A549 (cell line): ENCODE measurements at places on chromosomes 3 and 15. TPM values are rescaled to one million over a fixed set of nuclear protein-coding genes. Genes with fewer than 3 reads are reported as not detected.
A peak's percentile ranks its signal among the peaks of the same experiment; 100 is the strongest.

DNA sequence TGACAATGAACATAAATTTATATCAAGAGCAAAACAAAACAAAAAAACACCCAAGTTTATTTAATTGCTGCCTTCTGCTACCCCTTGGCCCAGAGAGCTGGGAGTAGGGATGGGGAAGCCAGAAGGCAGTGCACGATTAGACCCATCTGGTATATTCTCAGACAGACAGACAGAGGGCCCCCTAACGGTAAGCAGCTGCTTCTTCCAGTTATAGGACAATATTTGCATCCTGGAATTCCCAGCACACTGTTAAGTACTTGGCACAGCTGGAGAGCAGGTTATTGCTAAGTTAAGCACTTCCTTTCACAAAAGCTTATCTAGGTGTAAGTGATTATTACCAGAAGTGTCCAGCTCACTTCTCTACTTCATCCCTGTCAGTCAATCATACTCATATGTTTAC lies 39.3 kb downstream of the C2CD4B start:
- no peak for DNase-seq

- DNase-seq = no peak
Observed at GRCh38 chr3:39408493-39409372, 2.2 kb downstream of the RPSA start.

GRCh38 chr3:52456169-52456799 lies 880 bp downstream of the NISCH start:
- no peak for DNase-seq

- DNase-seq = no peak
Observed at GRCh38 chr3:162647321-162647720, 1150.7 kb downstream of the OTOL1 start.

DNA sequence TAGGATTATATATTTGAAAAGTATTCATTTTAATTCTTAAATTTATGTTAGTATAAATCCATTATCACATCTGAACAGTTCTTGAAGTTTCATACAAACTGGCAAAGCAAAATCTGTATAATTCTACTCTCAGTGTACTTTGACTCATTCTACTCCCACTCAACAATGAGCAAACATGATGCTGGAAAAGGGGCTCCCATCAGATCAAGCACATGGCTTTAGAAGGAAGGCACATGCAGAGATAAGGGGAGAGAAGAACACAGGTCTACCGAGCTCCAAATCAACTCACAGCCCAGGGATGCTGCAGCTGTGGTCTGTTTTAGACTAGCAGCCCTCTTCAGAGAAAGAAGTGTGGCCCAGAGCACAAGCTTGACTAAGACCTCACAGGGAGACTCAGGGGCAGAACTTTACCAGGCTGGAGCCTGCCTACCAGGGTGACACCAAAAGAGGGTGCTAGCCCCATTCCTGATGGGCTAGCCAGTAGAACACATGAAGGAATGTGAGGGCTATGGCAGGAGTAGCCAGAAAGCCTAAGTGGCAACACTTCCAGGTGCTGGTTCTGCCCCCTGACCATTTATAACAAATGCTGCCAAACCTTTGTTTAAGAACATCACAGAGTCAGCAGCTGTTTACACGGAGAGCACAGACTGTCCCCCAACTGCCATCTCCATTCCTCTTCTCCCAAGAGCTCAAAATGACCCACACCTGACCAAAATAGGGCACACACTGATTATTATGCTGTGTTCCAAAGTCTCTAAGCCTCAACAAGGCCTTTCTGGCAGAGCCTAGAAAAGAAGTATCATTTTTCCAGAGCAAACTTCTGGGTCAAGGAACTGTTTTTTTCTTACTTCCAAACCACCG lies 19.5 kb downstream of the SEC22C start:
- no peak for DNase-seq

GRCh38 chr3:183254487-183255347 lies 1.7 kb downstream of the B3GNT5 start:
- no peak for DNase-seq

- no peak for DNase-seq
Observed at GRCh38 chr3:56885453-56885852, 83.7 kb upstream of the ARHGEF3 start.

GRCh38 chr15:49088996-49089395 lies 42.8 kb upstream of the SECISBP2L start:
- DNase-seq = no peak

GRCh38 chr3:15453501-15453900 lies 26.1 kb downstream of the EAF1 start:
- no peak for DNase-seq

DNA sequence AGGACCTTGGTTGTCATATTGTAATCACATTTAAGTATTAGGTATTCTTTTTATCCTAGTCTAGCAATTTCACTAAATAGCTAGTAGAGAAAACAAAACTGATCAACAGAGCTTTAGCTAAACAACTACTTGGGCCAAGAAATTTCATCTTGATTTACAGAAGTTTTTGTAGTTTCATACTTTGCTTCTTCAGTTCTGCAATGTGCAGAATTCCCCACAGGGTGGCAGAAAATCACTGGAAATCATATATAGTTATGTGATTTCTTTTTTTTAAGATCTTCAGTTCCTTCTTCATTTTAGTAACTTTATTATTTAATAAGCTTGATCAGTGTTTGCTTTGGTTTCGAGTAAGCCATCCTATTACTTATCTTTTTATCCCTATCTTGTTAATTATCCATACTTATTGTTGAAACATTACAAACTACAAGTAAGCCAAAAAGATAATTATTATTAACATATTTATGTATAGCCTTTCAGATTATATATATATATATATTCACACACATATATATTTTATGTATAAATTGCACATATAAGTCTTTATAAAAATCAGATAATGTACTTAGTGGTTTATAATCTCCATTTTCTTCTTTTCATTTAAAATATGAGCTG lies 2.2 kb upstream of the BNIP2 start:
- peak; percentile 70 for DNase-seq

TMEM212 gene
- not detected in 3 replicates for polyA plus RNA-seq

DNA sequence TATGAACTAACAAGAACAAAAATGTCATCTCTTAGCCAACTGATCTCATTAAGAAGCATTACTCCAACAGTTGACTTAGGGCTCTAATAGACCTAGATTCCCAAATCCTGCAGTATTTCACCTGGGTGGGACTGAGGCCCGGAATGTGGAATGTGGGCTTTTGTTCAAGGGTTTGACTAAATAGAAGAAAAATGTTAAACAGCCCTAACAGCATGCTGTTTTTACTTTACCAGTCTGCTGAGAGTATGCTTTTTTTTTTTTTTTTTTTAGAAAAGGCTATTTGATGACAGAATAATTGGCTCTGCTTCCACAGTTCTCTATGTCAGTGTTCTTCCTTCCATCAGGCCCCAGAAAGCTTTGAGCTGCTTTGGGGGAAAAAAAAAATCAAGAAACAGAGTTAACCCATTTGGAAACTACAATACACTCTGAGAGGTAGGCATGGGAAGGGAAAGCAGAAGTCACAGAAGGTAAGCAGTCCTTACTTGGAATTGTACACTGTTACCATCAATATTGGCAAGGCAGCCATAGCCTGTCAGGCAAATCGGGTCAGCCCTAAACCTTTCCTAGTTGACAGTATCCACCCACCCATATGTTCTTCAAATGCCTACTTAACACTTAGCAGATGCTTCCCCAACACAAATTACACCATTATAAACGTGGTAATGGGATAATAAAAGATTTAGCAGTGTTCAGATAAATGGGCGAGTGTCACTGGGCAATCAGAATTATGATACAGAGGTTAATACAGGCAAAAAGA lies 224.2 kb downstream of the CNTN3 start:
- no peak for DNase-seq

DNA sequence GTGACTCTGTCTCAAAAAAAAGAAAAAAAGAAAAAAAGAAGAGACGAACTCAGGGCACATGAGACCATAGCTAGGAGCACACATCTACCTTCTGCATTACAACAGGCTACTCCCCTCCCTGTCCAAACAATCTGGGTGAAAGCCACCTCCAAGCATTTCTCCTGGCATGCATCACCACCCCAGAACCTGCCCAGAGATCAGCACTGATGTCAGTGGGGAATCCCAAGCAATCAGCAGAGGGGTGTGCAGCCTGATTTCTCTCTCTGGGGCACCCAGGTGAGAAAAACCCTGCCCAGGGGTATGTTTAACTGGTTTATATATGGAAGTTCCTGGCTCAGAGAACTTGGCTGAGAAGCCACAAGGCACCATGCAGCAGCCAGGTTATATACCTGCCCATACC lies 59.4 kb downstream of the CDC25A start:
- DNase-seq = no peak

DNA sequence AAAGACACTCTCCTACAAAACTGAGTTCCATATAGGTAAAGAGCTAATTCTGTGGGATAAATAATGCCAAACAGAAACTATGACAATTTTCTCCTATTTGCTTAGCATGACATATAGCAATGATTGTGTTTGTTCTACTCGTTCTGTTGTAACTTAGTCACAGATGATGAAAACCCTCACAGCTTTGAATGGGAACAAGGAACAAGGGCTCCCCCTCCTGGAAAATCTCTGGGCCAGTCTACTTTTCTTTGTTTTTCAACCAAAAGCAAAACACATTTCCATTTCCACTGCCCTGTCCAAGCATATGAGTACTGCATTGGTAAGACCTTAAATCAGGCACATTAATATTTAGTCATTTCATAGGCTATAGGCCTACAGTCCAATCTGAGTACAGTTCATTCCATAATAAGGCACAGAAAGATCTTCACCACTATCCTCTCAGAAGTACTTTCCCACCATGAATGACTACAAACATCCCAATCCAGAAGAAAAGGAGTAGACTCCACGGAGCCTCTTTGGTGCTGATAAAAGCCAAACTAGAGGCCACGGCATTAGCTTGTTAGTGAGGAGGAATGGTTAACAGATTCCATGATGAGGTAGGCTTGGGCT lies 67.1 kb downstream of the ATP8B4 start:
- peak; percentile 49 for DNase-seq

CHRNA7 gene
- polyA plus RNA-seq = 1.3 to 1.5 TPM (median 1.3 TPM) in 3 replicates

ABHD6 gene
- 5.7 to 6.6 TPM (median 6.0 TPM) in 3 replicates for polyA plus RNA-seq

C2CD4A gene
- polyA plus RNA-seq = 0.10 to 0.32 TPM (median 0.21 TPM) in 3 replicates

DNA sequence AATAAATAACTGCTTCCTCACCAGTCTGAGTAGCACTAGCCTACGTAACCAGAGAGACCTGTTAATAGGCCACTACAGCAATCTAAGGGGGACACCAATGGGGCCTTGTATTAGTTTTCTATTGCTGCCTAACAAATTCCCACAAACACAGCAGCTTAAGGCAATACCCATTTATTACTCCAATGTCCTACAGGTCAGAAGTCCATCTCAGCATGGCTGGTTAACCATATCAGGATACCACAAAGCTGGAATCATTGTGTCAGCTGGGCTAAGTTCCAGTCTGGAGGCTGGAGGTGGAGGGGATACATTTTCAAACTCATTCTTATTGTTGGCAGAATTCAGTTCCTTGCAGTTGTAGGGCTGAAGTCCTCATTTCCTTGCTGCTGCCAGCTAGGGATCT lies 331.9 kb downstream of the ULK4 start:
- DNase-seq = no peak

GRCh38 chr3:172751175-172751704 lies 714 bp downstream of the ECT2 start:
- DNase-seq = peak; percentile 31

- no peak for DNase-seq
Observed at GRCh38 chr15:26901041-26901440, 34.2 kb downstream of the GABRA5 start.

GRCh38 chr3:114218006-114218405 lies 19.4 kb downstream of the ZNF80 start:
- no peak for DNase-seq

- DNase-seq = no peak
Observed at GRCh38 chr15:81294516-81294880, 29.4 kb downstream of the STARD5 start.

- no peak for DNase-seq
Observed at GRCh38 chr3:33006081-33006480, 54.6 kb downstream of the CCR4 start.

DNA sequence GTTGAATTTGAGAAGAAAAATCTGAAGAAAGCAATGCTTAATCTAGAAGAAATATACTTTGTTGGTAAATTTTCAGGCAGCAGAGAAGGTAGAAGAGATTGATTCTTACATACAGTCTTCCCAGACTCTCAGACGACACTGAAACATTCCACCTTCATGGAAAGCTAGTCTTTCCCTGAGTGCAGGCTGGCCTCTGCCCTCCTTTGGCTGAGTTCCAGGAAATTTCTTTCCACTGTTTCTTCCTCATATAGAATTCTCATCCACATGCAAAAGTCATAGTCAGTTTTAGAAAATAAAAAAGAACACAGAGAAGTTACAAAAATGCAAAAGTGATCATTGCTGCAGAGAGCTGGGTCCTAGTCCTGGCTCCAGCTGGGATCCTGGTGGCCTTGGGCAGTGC lies 142.5 kb upstream of the PRR23C start:
- DNase-seq = no peak

GRCh38 chr3:12884186-12884680 lies 42.9 kb upstream of the RPL32 start:
- no peak for DNase-seq

PIGZ gene
- 1.3 to 1.9 TPM (median 1.8 TPM) in 3 replicates for polyA plus RNA-seq

A4GNT gene
- not detected in 3 replicates for polyA plus RNA-seq

DNA sequence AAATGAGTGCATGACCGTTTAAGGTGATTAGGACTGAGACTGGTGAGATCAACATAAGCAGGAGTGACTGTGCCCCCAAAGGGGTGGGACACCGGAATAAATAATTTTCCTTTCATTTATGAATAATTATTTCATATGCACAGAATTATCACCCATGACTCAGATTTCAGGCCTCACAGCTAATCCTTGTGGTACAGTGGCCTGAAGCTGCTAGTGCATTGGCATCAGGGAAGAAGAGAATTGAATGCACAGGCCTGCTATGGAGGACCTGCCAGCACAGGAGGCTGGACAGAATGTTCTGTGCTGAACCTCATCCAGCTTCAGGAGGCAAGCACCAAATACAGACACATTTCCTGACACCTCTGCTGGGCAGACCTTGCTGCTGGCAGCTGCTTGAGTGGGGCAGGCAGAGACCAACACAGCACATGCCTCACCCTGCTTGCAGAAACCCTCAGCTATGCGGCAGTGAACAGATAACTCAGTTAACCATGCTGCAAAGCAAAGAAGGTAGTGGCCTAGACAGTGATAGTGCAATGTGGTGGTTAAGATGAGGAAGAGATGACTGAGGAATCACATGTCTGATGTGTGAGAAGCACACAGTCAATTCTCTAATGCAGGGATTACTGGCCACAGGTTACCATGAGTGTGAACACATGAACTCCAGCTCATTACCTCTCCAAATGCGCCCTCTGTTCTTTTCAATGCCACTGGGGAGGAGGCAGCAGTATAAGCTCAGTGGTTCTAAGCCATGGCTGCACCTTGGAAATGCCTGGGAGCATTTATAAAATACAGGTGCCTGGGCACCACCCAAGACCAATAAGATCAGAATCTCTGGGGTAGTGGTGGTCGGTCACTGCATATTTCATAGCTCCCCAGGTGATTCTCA lies 68.1 kb upstream of the SCN5A start:
- no peak for DNase-seq

GRCh38 chr3:152019508-152019907 lies 146.1 kb downstream of the SUCNR1 start:
- no peak for DNase-seq

CSTA gene
- polyA plus RNA-seq = 0.41 to 1.1 TPM (median 0.91 TPM) in 3 replicates

- no peak for DNase-seq
Observed at GRCh38 chr15:33194237-33194636, 277 bp downstream of the FMN1 start.

- no peak for DNase-seq
Observed at GRCh38 chr15:35519541-35520149, 26.3 kb downstream of the DPH6 start.
